ENCODE measurements at places on chromosomes 1 and 21. TPM values are rescaled to one million over a fixed set of nuclear protein-coding genes. Genes with fewer than 3 reads are reported as not detected.

PAX7 gene
- not detected for total RNA-seq

RABGGTB gene
- total RNA-seq, result 212 TPM

CFH gene
- 1.1 TPM for total RNA-seq

DNA sequence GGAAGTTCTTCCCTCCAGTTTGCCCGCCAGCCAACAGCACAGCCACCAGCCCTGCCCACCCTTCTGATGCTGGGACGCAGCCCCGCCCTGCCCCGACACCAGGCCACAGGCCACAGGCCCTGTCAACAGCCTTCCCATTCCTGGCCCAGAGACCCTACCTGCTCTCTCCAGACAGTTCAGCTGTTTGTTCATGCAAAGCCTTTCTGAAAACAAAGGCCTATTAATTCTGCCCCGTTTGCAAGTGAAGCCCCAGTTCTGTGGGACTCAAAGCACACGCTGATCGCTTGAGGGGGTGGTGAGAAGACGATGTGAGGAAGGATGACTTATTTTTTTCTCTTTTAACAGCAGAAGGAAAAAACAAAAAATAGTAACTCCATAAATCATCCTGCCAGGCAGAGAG, 55.4 kb upstream of the KIF26B start:
- no peak for DNase-seq
- H3K4me3 ChIP-seq, result no peak overlapping the region
- no peaks in the 10 kb centered on the region for H3K27me3 ChIP-seq
- H3K27ac ChIP-seq, result no peak overlapping the region
- no peaks in the 10 kb centered on the region for H3K36me3 ChIP-seq

- no peak overlapping the region for H3K4me3 ChIP-seq
- no peaks in the 10 kb centered on the region for H3K4me1 ChIP-seq
- DNase-seq, result no peak
- no peak overlapping the region for H3K27ac ChIP-seq
- peaks cover 4% of the 10 kb centered on the region for H3K27me3 ChIP-seq
Observed at GRCh38 chr1:179785728-179786127, 42.6 kb downstream of the FAM163A start.

DNA sequence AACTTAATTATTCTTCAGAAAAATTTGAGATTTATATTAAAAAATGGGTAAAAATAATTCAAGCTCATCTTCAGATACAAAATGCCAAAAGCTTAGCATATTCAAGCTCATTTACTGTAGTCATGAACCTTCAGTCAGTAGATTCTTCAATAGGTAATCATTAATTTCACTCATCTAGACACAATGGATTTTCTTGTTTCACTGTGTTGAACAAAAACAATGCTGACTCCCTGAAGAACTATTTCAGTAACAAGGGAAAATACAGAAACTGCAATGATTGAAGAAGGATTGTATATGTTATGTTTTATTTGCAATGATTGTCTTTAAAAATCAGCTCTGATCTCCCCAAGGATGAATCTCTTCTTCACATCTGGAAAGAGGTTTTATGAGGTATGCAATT, 9.2 kb upstream of the HOOK1 start:
- no peak for DNase-seq
- no peaks in the 10 kb centered on the region for H3K4me1 ChIP-seq
- H3K27me3 ChIP-seq, result no peaks in the 10 kb centered on the region
- no peak overlapping the region for H3K4me3 ChIP-seq
- no peaks in the 10 kb centered on the region for H3K36me3 ChIP-seq

- H3K27ac ChIP-seq, result no peak overlapping the region
- no peaks in the 10 kb centered on the region for H3K4me1 ChIP-seq
- H3K27me3 ChIP-seq, result peaks cover 7% of the 10 kb centered on the region
- DNase-seq, result no peak
- no peaks in the 10 kb centered on the region for H3K36me3 ChIP-seq
Observed at GRCh38 chr1:18855573-18855972, 3.9 kb downstream of the TAS1R2 start.

GRCh38 chr1:206672011-206672688, 12.6 kb upstream of the MAPKAPK2 start:
- H3K27ac ChIP-seq, result peak overlapping the region; percentile 62
- H3K4me1 ChIP-seq, result peaks cover 9% of the 10 kb centered on the region
- H3K36me3 ChIP-seq, result no peaks in the 10 kb centered on the region
- no peak overlapping the region for H3K4me3 ChIP-seq
- H3K27me3 ChIP-seq, result no peaks in the 10 kb centered on the region

GRCh38 chr1:230179249-230179648, 112.2 kb downstream of the GALNT2 start:
- H3K27me3 ChIP-seq, result no peaks in the 10 kb centered on the region
- no peak for DNase-seq
- H3K36me3 ChIP-seq, result no peaks in the 10 kb centered on the region
- H3K4me1 ChIP-seq, result no peaks in the 10 kb centered on the region
- H3K4me3 ChIP-seq, result no peak overlapping the region
- H3K27ac ChIP-seq, result no peak overlapping the region

GRCh38 chr1:55179177-55179835, 35.9 kb downstream of the USP24 start:
- H3K27me3 ChIP-seq, result no peaks in the 10 kb centered on the region
- peaks cover 7% of the 10 kb centered on the region for H3K36me3 ChIP-seq
- no peak for DNase-seq

DNA sequence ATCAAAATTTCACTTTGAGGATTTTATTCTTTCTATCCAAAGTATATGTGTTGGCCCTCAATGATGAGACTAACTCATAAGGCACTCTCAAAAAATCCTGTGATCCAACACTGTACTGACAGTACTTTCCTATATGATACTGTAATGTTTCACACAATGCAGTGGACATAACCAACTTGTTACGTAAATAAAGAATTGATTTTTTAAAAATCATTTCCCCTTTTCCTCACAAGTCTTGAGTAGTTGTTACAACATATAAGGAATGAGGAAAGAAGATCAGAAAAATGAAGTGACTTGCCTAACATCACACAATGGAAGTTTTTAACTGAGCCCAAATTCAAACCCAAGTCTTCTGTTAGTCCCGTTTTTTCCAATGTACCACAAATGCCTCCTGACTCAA, 17.2 kb downstream of the PTP4A2 start:
- no peaks in the 10 kb centered on the region for H3K27me3 ChIP-seq
- H3K4me3 ChIP-seq, result no peak overlapping the region
- H3K36me3 ChIP-seq, result peaks cover 12% of the 10 kb centered on the region
- no peak overlapping the region for H3K27ac ChIP-seq
- peaks cover 61% of the 10 kb centered on the region for H3K4me1 ChIP-seq

DNA sequence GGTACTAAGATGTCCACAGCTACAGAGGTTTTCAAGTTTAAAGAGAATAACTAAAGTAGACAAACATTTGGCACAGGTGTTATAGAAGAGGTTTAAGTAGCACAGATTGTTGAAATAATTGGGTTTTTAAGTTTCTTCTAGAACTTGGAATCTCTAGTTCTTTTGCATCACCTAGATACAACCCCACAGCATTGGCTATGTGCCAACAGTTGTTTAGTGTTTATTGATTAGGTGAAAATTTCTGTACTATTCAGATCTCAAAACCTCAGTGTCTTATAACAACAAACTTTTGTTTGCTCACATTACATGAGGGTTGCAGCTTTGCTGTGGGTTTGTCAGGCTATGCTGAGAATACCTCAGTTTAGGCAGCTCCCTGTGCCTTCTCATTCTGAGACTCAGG, 162.5 kb downstream of the TBX15 start:
- H3K27me3 ChIP-seq, result no peaks in the 10 kb centered on the region
- DNase-seq, result no peak
- no peak overlapping the region for H3K27ac ChIP-seq
- H3K4me3 ChIP-seq, result no peak overlapping the region

- peaks cover 42% of the 10 kb centered on the region for H3K4me1 ChIP-seq
- H3K4me3 ChIP-seq, result no peak overlapping the region
- no peak overlapping the region for H3K27ac ChIP-seq
- DNase-seq, result no peak
- no peaks in the 10 kb centered on the region for H3K27me3 ChIP-seq
Observed at GRCh38 chr21:32929633-32930038, 96.1 kb upstream of the OLIG2 start.

GRCh38 chr1:171468120-171468750, 17.1 kb upstream of the PRRC2C start:
- DNase-seq, result no peak
- no peak overlapping the region for H3K27ac ChIP-seq
- H3K4me1 ChIP-seq, result no peaks in the 10 kb centered on the region
- no peaks in the 10 kb centered on the region for H3K27me3 ChIP-seq
- H3K36me3 ChIP-seq, result no peaks in the 10 kb centered on the region
- no peak overlapping the region for H3K4me3 ChIP-seq

GRCh38 chr1:150887018-150887417, at the start of gene CTXND2:
Gene CTXND2, plus strand, starts transcription at chr1:150887136. Its CDS starts 25,179 bp downstream, at chr1:150912315.
- H3K27me3 ChIP-seq, result no peaks in the 10 kb centered on the region
- H3K4me3 ChIP-seq, result no peak within 1 kb of the TSS
- DNase-seq, result no peak
- H3K27ac ChIP-seq, result no peak within 1 kb of the TSS
- peaks cover 15% of the 10 kb centered on the region for H3K4me1 ChIP-seq

DNA sequence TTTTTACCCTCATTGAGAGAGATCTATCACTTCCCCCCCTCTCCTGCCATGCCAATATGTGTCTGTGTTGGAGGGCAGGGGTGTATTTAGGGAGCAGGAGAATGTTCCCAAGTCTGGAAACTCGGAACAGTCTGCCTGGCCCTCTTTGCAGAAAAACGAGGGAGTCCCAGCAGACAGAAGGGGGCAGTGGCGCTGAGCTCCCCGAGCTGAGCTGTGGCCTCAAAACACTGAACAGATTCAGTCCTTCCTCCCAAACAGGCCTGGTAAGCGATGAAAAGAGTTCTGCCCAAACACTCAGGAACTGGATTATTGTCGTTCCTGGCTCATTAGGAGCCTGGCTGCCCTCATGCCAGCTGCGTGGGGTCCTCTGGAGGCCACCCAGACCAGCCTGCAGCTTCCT, 981 bp downstream of the CLDN14 start:
- no peak overlapping the region for H3K4me3 ChIP-seq
- DNase-seq, result no peak
- no peaks in the 10 kb centered on the region for H3K4me1 ChIP-seq

- H3K4me3 ChIP-seq, result no peak overlapping the region
- no peak overlapping the region for H3K27ac ChIP-seq
- H3K36me3 ChIP-seq, result no peaks in the 10 kb centered on the region
- H3K4me1 ChIP-seq, result no peaks in the 10 kb centered on the region
Observed at GRCh38 chr21:27078915-27079314, 112.0 kb upstream of the ADAMTS5 start.

DNA sequence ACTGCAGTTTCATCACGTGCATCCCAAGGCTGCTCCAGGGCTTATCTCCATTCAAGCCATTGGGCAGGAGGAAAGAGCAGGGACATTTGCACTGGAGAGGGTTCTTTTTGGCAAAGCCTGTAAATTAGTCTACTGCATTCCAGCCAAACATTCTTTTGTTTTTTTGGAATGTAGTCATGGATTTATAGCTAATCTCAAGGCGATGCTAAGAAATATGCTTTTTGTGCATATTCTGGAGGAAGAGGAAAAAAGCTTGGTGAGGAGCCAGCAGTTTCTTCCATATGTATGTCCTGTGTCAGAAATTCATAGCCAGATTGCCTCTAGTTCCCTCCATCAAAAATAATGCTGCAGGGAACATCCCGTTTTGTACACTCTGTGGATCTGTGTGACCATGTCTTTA, 221.4 kb downstream of the BACH1 start:
- no peak overlapping the region for H3K4me3 ChIP-seq
- no peak for DNase-seq
- no peaks in the 10 kb centered on the region for H3K27me3 ChIP-seq
- H3K4me1 ChIP-seq, result no peaks in the 10 kb centered on the region
- no peak overlapping the region for H3K27ac ChIP-seq

GRCh38 chr1:114718661-114719423, 2.3 kb upstream of the NRAS start:
- peaks cover 21% of the 10 kb centered on the region for H3K4me1 ChIP-seq
- H3K36me3 ChIP-seq, result peaks cover 45% of the 10 kb centered on the region
- H3K27ac ChIP-seq, result no peak overlapping the region
- no peak overlapping the region for H3K4me3 ChIP-seq
- DNase-seq, result no peak
- H3K27me3 ChIP-seq, result no peaks in the 10 kb centered on the region

- H3K4me3 ChIP-seq, result no peak overlapping the region
- no peaks in the 10 kb centered on the region for H3K27me3 ChIP-seq
- DNase-seq, result no peak
- H3K4me1 ChIP-seq, result no peaks in the 10 kb centered on the region
- H3K36me3 ChIP-seq, result no peaks in the 10 kb centered on the region
Observed at GRCh38 chr1:231850786-231851185, 224.2 kb downstream of the DISC1 start.

DNA sequence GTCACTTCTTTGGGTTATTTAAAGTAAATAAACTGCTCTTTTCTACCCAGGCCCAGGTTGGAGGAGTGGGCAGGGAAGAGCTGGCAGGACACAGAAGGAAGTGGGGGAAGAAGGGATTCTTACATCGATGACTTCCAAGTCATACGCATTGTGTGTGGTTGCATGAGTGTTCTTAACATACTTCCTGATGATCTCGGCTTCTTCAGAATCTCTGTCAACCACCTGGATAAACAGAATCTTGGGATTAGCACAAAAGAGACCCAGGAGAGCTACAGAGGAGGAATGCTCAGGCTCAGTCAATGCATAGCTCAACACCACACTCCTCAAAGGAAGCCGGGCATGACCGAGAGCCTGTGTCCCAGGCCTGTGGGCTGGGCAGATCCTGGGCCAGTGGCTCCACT, 42.1 kb downstream of the PARP1 start:
- peaks cover 80% of the 10 kb centered on the region for H3K36me3 ChIP-seq
- H3K4me1 ChIP-seq, result no peaks in the 10 kb centered on the region
- H3K27ac ChIP-seq, result no peak overlapping the region
- H3K27me3 ChIP-seq, result no peaks in the 10 kb centered on the region
- DNase-seq, result no peak

DNA sequence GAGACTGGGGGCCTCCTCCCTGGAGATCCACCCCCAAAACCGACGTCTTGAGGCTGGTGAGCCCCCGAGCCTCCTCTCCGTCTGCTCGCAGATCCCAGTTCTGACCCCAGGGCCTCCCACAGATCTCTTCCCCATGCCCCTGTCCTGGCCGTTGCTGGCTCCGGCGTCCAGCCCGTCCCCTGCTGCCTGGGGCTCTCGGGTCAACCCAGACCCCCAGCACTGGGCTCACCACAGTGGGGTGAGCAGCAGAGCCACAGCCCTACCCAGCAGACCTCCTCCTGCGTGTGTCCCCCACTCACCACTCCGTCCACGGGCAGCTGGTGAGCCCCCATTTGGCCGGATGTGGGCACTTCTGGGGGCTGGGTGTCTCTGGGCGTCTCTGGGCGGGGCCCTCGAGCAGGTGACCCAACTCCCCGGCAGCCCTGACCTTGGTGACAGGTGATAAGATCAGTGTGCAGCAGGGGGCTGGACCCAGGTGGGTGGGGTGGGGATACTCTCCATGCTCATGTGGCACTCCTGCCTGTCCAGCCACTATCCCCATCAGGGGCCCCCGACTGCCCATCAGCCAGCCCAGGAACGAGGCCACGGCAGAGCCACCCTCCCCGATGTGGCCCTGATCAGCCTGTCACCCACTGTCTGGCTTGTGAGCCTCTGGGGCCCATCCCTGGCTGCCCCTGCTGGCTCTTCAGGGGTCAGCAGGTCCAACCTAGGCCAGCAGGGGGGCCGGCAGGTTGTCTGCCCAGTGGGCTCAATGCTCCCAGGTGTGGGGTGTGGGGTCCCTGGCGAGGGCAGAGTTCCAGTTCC, 709 bp downstream of the TNFRSF14 start:
- peak overlapping the region; percentile 95 for H3K27ac ChIP-seq
- DNase-seq, result no peak
- no peaks in the 10 kb centered on the region for H3K36me3 ChIP-seq
- no peaks in the 10 kb centered on the region for H3K27me3 ChIP-seq
- peak overlapping the region; percentile 98 for H3K4me3 ChIP-seq

GRCh38 chr21:42234464-42235241, 15.7 kb downstream of the ABCG1 start:
- no peaks in the 10 kb centered on the region for H3K27me3 ChIP-seq
- H3K4me3 ChIP-seq, result peak overlapping the region; percentile 72
- H3K4me1 ChIP-seq, result peaks cover 89% of the 10 kb centered on the region
- H3K27ac ChIP-seq, result peak overlapping the region; percentile 78
- H3K36me3 ChIP-seq, result no peaks in the 10 kb centered on the region
- DNase-seq, result peak; percentile 89
